Uterus (tissue), 4 donors: ENCODE measurements at places on chromosomes 11 and 22.

DNA sequence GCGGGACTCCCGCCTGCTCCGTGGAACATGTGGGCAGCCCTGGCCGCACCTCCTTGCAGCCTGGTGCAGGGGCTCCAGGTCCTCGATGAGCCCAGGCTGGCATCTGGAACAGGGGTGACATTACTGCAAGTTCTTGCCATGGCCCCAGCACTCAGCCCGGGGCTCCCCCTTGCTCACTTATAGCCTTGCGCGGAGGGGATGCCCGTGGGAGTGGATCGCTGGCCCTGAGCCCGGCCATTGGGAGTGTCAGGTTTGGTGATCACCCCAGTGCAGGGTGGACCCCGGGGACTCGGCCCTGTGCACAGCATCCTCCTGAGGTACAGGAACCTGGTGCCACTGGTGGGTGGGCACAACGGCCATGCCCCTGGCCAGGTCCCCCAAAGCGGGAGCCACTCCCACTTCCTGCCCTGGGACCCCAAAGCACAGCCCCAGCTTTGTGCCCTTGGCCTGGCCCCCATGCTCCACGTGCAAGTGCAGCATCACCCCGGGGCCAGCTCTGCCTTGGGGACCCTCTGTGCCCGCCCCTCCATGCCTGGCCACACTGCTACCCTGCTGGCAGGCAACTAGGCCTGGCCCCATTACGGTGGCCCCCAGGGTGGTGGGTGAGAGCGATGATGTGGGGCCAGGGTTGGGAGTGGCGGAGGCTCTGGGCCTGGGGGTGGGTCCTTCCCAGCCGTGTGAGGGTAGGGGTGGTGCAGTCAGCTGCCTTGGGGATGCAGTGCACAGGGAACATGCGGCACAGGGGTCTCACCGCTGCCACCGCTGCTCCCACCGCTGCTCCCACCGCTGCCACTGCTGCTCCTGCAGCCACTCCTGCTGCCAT lies 439.8 kb downstream of the TBC1D22A start:
- no peak for DNase-seq

- no peak for DNase-seq
Measured at GRCh38 chr22:34866495-34867131, 199.3 kb upstream of the ISX start.

DNA sequence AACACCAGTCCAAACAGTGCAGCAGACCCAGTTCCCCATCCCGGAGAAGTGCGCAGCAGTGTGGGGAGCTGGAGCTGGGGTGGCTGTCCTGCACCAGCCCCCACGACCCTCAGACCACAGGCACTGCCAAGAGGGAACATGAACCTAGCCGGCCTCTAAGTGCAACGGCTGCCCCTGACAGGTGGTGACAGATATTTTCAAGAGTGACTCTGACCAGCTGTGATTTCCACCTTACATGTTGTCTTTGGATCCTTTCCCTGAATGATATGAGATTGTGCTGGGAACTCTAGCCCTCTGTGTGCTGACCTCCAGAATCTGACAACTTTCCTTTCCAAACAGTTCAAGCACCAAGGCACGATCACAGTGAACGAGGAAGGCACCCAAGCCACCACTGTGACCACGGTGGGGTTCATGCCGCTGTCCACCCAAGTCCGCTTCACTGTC lies 12.6 kb downstream of the SERPIND1 start:
- DNase-seq: no peak

DNA sequence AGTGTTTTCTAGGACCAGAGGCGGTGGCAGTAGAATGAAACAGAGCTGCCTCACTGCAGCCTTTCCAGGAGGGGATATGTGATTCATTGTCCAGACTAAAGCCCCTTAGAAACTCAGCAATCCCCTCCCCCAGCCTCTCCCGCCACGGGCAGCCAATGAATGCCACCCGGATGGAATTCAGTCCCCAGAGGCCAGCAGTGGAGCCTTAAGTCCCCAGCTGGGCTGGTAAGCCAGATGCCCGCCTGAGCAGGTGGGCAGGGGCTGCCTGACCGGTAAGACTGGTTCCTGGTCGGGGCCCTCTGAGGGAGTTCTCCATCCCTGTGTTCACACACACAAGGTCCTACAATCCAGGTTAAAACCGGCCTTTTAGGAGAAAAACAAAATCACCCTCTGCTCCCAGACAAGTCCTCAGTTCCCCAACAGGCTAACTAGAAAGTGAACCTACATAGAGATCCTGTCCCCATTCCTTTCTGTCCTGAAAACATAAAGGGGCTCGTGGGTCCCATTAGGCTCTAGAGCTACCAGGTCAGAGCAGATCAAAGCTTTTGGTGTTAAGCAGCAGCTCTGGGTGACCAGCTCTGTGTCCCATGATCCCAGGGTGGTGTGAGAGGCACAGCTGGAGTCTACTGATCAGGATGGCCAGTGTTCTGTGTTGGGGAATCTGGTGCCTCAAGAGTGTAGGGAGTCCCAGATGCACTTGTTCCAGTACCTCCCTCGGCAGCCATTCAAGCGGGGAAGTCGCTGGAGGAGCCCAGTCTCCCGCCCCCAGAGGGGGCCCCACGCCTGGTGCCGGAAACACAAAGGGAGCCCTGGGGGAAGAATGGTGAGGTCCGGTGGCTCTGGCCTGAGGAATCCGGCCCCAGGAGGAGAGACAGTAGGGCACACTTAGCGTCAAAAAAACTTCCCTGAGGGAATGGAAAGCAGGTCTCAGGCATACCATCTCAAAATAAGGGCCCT lies 2.6 kb downstream of the PATZ1 start:
- DNase-seq: no peak

- DNase-seq: no peak
Measured at GRCh38 chr11:134711588-134711987, 299.5 kb upstream of the B3GAT1 start.

DNA sequence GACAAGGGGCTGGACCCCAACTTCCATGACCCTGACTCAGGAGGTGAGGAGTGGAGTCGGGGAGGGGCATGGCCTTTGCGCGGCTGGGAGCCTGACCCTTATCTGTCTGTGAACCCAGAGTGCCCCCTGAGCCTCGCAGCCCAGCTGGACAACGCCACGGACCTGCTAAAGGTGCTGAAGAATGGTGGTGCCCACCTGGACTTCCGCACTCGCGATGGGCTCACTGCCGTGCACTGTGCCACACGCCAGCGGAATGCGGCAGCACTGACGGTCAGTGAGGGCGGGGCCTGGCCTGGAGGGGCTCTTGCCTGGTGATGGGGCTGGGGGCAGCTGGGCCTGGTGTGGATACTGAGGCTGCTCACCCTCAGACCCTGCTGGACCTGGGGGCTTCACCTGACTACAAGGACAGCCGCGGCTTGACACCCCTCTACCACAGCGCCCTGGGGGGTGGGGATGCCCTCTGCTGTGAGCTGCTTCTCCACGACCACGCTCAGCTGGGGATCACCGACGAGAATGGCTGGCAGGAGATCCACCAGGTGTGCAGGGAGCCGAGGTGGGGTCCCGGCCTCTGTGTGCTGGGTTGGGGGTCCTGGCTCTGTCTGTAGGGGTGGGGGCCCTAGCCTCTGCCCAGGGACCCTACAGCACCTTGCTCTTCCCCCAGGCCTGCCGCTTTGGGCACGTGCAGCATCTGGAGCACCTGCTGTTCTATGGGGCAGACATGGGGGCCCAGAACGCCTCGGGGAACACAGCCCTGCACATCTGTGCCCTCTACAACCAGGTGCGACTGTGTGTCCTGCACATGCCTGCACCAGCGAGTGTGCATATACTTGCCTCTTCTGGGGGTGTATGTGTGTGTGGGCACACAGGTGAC lies 6.3 kb downstream of the SHANK3 start:
- no peak for DNase-seq

DNA sequence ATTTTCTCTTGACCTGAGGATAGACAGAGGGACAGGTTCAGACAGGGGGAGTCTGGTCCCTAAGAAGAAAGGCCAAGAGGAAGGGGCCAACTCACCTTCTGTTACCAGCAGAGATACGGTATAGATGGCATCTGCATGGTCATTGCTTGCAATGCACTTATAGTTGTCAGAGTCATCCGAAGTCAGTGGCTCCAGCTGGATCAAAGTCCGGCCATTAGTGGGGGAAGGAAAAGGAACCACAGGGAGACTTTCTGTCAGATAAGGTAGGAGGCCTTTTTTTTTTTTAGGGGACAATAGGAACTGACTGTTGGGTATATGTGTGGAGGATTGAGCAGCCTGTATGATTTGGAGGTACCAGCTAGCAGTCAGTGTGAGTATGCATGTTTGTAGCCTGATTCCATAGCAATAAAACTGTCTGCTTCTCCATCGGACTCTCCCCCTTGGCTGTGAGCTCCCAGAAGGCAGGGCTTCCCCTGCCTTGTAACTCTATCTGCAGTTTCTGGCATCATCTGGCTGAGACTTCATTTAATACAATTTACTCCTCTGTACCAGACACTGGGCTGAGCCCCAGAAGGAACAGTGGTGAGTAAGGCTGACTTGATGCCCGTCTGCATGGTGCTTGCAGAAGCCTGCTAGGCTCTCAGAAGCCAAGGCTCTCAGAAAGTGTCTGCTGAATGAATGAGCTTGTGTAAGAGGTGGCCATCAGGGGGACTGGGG lies 5.7 kb downstream of the IGSF22 start:
- DNase-seq: peak; percentile 28

DNA sequence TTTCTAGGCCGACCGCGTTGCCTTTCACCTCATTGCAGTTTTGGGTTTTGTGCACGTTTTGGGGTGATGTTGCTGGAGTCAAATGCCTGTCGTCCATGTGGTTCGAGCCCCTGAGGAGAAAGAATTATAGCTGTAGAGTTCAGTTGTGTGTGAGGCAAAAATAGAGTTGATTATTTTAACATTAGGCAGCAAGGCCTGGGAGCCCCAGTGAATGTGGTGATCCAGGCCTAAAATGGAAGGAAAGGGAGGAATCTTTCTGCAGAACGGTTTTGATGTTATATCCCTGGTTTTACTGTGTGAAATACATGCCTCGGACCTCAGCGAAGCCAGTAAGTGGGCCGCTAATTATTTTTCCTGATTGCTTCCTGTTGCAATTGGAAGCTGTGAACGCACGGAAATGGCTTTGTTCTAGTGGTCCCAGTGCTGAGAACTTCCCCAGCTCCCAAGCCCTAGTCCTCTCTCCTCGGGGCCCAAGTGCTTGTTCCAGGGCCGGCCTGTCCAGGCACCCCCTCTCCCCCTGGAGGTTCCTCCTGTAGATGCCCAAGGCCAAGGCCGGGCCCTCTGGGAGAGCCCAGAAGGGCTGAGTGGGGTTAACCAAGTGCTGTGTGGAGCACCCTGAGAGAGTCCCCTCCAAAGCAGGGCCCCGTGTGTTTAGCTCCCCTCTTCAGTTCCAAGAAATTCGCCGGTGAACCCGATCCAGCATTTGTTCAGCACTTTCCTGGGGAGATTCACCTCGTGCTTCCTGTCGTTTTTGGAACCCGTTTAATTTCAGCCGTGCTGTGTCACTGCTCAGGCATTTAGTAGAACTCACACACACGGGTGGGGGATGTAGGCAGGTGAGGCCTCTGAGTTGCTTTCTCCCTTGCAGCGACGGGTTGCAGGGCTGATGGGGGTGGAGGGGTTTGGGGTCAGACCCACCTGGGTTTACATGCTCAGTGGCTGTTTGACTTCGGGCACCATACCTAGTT lies 2.1 kb downstream of the LRP5 start:
- peak; percentile 46 for DNase-seq

DNA sequence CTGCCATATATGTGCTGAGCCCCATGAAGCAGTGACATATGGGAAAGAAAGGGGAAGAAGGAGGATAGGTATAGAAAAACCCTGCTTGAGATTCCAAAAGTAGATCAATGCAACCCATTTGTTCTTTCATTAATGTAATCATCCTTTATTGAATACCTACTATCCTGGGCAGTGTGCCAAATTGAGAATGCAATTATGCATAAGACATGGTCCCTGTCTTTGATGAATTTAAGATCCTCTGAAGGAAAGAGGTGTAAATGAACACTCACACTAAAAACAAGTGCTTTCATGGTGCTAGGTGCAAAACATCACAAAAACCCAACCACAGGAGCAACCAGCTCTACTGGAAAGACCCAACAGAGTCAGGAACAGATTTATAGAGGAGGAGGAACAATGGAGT lies 29.7 kb downstream of the FLI1 start:
- DNase-seq: no peak

- no peak for DNase-seq
Measured at GRCh38 chr11:29100967-29101366, 915.9 kb downstream of the KCNA4 start.

DNA sequence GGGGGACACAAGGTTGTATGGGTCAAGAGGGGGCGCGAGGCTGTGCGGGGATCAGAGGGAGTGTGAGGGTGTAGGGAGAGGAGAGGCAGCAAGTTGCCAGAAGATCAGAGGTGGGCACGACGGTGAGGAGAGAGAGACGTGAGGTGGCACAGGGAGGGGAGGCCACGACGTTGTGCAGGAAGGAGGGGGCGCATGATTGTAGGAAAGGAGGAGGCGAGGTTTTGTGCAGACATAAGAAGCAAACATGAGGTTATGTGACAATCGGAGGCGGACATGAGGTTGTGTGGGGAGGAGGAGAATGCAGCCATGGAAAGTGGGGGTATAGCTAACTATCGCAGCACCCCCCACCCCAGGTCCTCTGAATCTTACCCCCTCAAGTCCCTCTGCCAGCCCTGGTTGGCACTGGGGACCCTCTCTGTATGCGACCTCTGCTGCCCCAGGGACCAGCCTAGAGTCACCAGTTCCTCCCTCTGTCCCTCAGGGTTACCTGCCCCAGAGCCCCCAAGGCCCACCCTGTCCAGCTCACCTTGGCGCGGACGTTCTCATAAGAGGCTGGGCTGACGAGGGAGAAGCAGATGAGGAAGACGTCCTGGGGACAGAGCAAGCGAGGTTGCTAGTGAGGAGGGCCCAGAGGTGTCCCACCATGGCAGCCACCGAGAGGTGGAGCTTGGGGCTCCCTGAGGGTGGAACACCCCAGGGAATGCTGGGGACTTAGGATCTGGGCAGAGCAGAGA lies 12.5 kb downstream of the RAC2 start:
- DNase-seq: no peak

DNA sequence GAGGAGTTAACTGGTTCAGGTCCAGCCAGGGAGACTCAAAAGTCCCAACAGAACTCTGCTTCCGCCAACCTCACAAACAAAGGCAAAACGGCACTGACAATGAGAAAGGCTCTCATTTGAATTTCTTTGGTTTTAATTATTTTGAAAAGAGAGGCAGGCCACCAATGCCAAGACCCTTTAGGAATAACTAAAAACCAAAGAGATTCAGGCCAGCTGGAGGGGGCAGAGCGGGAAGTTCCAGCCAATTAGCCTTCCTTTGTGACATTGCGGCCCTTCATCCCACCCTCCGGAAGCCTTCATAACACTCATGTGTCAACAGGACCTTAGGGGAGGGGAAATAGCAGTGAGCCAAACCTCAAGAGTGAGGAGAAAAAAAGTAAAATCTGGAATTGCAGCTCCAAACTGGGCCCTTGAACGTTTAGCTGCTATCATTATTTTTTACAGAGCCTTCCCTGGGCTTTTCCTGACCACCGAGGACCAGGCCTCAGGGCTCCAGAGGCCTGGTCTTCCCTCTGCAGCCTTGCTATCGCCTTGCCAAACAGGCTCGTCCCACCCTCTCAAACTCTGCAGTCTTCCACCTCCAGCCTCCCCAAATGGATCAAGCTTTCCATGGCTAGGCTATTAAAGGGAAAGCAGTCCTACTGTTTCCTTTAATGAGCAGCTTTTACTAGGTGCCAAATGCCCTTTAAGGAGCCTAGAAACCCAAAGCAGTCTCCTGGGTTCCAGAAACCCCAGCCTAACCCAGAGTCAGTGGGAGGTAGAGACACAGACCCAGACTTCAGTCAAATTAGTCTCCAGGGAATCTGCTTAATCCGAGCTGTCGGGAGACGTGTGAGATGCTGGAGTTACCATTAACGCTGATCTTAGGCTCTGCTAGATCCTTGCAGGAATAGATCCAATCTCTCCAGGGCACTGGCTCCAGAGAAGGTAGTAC lies 114.2 kb downstream of the CCDC34 start:
- no peak for DNase-seq
